CD4-positive, alpha-beta T cell treated with Interleukin-4 for 1 hour (primary cell): ENCODE measurements at places on chromosomes 7 and 10.

DNA sequence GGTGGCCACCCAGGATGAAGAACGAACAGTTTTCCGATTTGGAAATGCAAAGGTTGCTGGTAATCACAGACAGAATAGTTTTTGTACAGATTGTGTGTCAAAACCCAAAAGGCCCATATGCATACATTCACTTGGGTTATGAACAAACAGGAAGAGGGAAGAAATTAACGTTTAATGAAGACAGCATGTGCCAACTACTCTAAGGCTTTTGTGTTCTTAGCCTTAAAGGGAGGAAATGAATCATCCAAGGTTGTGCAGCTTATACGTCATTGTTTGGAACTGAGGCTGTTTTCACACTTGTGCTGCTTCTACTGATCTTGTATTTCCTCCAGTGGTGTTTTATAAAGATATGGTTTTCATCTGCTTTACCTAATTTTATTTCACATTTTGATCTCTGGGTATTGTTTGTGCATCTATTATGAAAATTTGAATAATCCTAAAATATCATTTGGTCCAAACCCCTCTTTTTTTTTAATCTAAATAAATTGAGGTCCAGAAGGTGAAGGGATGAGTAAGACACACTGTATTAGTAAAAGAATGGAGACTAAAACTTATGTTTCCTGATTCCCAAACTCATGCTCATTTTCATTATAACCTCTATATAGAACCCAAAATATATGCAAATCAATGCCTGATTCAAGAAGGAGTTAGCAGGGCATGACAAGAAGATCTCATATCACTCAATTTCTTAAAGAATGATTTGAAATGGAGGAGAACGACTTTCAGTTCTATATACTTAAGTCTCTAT is 373.1 kb downstream of the THSD7A start:
- no peak for DNase-seq

GRCh38 chr7:29859104-29859503 is 52.8 kb downstream of the WIPF3 start:
- no peak for DNase-seq

DNA sequence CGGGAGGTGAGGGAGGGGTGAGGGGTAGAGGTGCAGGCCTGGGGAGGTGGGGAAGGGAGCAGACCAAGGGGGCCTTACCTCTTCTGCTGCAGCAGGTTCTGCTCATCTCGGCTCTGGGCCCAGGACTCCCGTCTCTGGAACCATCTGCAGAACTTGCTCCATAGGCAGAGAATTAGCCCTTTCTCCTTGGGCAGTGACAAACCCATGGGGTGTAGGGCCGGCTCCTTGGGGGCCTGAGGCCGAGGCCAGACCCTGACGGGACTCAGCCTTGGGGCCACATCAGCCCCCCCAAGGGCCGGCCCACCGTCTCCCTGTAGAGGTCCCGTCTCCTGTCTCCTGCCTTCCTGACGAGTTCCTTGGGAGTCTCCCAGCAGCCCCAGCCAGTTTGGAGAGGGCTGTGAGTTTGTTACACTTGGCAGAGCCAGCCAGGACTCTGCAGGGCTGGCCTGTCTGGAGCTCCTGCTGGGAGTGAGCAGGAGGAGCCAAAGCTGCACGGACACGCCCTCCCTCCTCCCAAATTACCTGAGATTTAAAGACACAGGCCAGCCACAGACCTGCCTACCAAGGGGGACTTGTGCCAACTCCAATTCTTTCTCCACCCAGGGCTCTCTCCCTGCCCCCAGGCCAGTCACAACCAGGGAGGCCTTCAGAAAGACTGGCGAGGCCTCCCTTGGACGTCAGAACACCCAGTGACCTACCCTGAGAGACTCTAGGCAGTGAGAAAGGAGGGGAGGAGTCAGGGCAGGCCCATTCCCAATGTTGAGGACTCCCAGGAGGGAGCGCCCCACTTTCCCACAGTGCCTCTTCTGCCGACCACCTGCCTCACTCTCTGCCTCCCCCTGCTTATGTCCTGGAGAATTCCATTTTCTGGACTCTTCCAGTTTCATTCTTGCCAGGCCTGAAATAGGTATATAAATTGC is at the start of gene TRPV6:
Gene TRPV6, minus strand, starts transcription at position 435 of the 920 bp plus-strand sequence.
- peak; percentile 6 for DNase-seq

GRCh38 chr10:12564173-12564572 is 214.8 kb downstream of the CAMK1D start:
- no peak for DNase-seq

DNA sequence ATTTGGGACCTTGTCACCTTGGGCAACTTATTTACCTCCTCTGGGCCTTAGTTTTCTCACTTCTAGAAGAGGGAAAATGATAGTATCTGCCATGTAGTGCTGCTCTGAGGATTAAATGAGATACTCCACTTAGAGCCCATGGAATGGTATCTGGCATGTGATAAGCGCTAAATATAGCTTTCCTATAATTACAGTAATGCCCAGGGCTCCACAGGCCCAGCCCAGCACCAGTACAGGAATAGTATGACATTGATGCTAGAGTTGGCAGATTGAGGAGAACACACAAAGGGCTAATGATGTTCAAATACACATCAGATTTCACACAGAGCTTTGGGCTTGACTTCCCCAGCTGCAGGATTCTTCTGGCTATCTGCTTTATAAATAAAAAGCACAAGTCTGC is 34.9 kb downstream of the FAS start:
- DNase-seq, result no peak

- DNase-seq, result no peak
These were observed 102.3 kb upstream of the SEMA3E start for GRCh38 chr7:83751217-83751616.

DNA sequence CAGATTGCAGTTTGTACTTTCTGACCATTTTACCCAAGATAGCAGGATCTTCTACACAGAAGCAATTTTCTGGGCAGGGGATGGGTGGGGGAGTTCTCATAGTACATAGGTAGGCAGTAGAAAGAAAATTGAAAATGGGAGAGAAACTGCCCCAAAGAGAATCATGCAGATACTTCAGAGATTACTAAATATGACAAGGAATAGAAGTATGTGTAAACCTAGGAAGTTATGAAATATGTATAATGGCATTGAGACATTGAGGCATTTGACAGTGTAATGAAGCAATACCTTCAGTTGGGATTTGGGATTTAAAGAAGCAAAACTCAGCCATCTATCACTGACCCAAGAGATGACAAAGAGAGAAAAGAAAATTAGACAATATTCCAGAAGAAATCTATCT is 233.0 kb downstream of the PTN start:
- no peak for DNase-seq

DNA sequence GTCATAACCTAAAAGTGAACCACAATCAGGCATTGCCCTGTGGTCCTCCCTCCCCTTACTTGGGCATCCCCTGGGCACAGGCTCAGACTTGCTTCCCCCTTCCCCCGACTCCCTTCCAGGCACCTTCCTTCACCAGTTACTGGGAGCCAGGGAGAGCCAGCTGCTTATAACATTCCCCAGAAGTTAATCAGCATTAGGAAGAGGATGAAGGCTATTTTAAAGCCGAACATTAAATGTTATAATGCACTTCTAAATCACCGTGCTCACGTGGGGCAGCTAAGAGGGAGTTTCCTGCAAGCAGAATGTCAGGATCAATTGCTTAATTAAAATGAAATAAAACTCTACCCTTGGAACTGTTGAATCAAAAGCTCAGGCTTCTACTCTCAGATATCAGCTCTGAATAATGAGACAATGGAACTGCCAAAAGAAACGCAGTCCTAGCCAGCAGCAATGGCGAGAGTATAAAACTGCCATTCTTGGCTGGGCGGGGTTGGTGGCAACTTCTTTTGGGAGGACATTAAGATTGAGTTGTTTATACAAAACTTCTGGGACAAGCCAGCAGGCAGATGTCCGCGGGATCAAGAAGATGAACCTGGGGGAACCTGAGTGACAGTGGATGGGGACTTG is 169.5 kb downstream of the FANK1 start:
- no peak for DNase-seq

DNA sequence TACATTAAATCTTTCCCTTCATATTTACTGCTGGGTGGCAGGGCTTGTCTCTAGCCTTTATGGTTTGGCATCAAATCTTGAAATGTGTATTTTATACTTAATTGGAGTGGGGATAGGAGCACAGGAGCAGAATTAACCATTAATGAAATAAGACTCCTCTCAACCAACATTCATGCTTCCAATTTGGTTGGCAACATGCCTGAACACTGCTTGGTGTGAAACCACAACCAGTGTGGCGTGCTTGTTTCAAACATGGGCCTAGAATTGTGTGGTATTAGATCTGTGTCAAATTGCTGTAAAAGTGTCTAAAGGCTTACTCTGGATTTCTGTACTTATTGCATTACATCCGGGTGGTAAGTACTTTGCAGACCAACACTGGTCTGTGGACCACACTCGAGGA is 25.1 kb upstream of the VPS41 start:
- DNase-seq, result no peak
